ENCODE measurements at places on chromosomes 1 and 21.

DNA sequence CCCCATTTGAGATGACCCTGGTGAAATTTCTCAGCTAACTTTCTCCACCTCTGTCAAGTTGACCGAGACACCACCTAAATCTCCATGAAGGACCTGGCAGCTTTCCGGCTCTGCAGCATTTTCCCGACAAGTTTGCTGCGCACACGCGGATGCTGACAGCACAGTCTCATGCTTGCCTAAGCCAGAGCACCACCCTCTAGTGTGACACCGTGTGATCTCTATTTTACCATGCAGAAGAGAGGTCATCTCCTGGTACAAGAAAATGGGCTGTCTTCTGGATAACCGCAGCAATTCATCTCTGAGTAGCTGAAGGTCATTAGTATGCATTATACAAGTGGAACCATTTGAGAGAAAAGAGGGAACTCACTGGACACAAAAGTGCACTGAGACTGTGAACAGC lies 38.9 kb upstream of the H6PD start:
- no peak for DNase-seq

DNA sequence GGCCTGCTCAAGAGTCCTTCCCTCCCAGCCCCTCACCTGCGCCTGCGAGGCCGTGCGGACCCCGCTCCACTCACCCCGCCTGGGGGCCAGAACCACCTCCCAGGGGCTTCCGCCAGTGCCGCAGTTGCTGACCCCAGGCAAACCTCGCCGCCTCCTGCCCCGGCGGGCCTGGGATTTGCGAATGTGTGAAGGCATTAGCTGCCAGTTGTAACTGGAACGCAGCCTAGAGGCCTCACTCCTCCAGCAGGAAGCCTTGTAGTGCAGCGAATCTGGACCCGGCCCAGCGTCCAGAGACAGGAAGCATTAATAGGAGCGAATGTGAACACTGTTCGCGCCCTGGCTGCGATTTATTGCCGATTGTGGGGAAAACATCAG lies 140.9 kb upstream of the ARHGEF16 start:
- DNase-seq: no peak

DNA sequence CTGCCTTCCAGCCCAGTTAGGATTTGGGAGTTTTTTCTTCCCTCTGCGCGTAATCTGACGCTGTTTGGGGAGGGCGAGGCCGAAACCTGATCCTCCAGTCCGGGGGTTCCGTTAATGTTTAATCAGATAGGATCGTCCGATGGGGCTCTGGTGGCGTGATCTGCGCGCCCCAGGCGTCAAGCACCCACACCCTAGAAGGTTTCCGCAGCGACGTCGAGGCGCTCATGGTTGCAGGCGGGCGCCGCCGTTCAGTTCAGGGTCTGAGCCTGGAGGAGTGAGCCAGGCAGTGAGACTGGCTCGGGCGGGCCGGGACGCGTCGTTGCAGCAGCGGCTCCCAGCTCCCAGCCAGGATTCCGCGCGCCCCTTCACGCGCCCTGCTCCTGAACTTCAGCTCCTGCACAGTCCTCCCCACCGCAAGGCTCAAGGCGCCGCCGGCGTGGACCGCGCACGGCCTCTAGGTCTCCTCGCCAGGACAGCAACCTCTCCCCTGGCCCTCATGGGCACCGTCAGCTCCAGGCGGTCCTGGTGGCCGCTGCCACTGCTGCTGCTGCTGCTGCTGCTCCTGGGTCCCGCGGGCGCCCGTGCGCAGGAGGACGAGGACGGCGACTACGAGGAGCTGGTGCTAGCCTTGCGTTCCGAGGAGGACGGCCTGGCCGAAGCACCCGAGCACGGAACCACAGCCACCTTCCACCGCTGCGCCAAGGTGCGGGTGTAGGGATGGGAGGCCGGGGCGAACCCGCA lies at the start of gene PCSK9:
Gene PCSK9 (plus strand): TSS at position 207 of the 741 bp plus-strand sequence. CDS start 290 bp downstream, at position 497.
- no peak for DNase-seq

- DNase-seq: no peak
These were observed 318.8 kb downstream of the PCP4 start for GRCh38 chr21:40186045-40186444.

- no peak for DNase-seq
These were observed 37.3 kb downstream of the C1orf21 start for GRCh38 chr1:184424157-184424556.

DNA sequence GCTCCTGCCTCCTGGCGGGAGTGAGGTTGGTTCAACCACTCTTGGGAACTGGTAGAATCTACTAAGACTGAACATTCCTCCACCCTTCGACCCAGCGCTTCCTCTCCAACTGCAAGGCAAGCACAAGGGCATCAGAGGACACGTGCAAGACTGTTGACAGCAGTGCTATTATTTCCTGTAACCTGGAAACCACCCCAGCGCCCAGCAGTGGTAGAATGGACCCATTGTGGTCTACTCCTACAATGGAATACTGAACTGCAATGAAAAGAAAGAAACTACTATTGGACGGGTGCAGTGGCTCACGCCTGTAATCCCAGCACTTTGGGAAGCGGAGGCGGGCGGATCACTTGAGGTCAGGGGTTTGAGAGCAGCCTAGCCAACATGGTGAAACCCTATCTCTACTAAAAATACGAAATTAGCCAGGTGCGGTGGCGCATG lies 33.0 kb upstream of the TARDBP start:
- DNase-seq: no peak

DNA sequence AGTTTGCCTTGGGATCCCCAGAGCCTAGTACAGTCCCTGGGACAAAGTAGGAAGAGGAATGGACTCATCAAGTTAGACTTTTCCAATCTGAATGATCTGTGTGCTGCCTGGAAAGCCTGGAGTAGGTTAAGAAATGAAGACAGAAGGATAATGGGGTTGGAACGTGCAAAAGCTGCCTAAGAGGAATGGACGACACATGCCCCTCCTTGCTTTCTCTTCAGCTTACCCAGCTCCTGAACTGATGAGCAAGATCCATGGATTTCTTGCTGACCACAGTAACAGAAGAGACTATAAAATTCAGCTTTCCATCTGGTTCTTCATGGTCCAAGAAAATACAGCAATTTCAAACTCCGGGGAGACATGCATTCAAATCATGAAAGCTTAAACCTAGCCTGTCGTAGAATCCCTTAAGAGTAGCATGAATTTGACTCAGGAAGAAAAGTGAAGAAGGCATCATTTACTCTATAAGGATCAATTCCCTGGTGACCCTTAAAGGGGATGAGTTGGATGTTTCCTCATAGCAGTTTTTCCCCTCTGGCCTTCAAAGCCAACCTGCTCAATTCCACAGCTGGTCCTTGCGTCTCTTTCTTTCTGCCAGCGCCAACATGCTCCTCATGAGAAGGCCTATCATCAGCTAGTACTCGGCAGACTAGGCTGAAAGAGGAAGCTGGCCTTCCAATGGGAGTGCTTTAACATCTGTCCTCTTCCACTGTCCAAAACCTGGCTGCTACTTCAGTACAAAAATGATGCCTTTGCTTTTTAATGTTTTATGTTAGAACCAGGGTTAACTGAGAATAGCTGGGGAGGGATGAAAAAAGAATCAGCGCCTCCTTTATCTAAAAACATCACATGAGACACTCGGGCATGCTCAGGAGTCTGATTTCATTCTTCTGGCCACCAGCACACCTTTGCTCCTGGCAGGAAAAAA lies 5.7 kb upstream of the PEF1 start:
- no peak for DNase-seq

DNA sequence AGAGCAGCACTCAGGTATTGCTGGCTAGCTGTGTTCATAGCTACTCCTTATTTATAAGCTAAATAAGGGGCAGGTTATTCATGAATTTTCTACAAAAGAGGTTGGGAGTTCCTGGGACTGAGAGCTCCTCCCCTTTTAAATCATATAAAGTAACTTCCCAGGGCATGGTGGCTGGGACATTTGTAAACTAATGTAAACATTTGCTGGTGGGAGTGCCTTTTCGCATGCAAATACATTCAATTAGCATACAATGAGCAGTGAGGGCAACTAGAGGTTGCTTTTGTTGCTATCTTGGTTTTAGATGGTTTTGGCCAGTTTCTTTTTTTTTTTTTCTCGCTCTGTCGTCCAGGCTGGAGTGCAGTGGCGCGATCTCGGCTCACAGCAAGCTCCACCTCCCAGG lies 43.4 kb downstream of the GNPAT start:
- DNase-seq: no peak

GRCh38 chr21:28875078-28875477 lies 117.6 kb downstream of the LTN1 start:
- DNase-seq: no peak

GRCh38 chr1:204495078-204495753 lies 611 bp upstream of the PIK3C2B start:
- DNase-seq: no peak

DNA sequence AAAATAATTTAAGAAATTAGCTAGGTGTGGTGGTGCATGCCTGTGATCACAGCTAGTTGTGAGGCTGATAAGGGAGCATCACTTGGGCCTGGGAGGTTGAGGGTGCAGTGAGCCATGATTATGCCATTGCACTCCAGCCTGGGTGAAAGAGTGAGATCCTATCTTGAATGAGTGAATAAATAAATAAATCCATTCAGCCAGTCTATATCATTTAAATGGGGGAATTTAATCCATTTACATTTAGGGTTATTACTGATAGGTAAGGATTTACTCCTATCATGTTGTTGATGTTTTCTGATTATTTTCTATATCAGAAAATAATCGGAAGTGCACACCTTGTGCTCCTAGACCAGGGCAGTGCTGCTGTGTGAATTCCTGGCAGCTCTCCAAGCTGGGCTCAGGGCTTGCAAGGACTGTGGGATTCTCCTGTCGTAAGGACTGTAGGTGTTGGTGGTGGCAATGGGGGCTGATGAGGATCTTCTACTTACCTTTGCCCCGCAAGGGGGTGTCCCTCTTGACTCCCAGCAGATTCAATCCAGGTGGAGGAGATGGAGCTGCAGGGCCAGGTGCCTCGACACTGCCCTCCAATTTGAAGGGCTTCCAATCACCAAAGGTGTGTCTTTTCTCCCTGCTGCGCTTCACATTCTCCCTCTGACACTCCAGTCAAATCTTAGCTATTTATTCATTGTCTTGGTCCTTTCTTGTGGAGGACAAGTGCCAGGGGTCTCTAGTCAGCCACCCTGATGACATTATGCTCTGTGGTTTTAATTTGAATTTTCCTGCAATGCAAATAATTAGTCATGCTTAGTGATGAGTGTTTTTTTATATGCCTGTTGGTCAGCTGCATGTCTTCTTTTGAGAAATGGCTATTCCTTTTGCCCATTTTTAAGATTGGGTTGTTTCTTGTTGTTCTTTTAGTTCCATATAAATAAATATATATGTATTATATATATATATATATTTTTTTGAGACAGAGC lies 14.1 kb upstream of the TRAPPC10 start:
- peak; percentile 53 for DNase-seq

DNA sequence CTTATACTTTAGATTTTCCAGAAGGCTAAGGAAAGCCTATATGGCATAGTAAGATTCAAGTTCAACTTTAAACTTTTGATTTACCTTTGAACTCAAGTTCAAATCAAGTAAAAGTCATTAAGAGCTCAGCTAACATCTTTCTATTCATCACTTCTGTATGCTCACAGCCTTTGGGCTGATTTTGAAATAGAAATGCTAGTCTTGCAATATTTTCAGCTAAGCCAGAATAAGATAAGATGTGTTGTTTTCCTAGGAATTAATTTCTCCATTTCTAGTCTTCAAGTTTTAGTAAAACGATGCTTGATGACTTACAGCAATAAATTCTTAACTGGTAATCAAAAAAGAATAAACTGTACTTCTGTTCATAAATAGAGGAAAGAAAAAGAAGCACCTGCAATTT lies 35.6 kb downstream of the ATP1B1 start:
- no peak for DNase-seq

DNA sequence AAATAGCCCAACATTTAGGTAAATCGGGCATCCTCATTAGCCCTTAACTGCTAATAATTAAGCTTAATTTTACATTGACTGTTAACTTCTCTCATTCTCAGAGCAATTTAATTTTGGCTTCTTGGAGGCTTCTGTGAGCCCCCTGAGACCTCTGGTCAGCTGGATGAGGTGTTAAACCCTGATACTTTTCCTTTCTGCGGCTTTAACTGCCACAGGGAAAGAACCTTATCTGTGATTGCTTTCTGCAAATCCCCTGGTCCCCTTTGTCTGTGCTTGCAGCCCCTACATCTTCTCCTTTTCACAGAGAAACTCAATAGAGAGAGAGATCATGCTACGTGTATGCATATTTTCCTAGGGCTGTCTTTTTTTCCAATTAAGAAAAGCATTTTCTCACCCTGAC lies 184.5 kb upstream of the CSF3R start:
- no peak for DNase-seq

- DNase-seq: no peak
These were observed 995 bp downstream of the COLGALT2 start for GRCh38 chr1:184036517-184036949.

DNA sequence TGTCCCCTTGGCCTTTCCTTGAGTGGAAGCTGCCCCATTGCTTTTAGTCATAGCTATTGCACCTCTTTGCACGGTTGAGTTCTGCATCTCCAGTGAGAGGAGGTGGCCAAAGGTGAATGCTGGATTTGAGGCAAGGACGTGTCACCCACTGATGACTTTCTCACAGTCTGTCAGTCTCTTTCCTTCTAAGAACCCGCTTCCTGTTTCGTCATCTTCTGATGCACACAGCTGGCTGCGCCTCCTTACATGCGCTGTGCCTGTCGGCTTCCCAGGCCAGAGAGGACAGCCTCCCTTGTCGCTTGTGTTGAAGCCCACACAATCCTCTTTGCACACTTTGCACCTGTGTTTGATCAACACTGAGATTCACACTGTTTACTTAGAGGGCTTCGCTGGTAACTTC lies 41.8 kb upstream of the PWP2 start:
- no peak for DNase-seq

- DNase-seq: no peak
These were observed 53.0 kb downstream of the DAP3 start for GRCh38 chr1:155741908-155742307.

GRCh38 chr1:52243221-52243987 lies 101.5 kb downstream of the ZFYVE9 start:
- no peak for DNase-seq

GRCh38 chr1:18951416-18951815 lies 5.1 kb downstream of the IFFO2 start:
- DNase-seq: no peak

Measured in SHP77 (cell line).